ENCODE measurements at places on chromosomes 11 and 22. TPM values are rescaled to one million over a fixed set of nuclear protein-coding genes. Genes with fewer than 3 reads are reported as not detected.

DNA sequence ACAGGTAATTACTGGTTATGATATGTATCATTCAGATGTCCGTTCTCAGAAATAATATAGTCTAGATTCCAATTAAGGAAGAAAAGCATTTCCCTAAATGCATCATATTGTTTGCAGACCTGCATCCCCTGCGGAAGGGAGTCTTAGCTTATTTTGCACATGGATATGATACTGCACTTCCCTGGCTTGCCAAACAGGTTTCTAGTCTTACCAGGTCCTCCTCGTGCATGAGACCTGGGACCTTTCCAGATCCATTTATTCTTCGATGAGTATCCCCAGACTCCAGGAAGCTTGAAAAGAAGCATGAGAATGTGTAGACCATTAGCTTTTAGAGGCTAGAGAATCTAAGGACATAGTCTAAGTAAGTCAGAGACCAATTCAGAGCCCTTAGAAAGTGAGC lies 30.6 kb downstream of the CYB5R2 start:
- DNase-seq = no peak

GRCh38 chr22:46829941-46830715 lies 67.7 kb downstream of the TBC1D22A start:
- DNase-seq = peak; percentile 43

- DNase-seq = no peak
These were observed 12.0 kb upstream of the SESN3 start for GRCh38 chr11:95242845-95243605.

NRGN gene
- polyA plus RNA-seq = 5.3 TPM

CDCA5 gene
- 11.7 TPM for polyA plus RNA-seq

DNA sequence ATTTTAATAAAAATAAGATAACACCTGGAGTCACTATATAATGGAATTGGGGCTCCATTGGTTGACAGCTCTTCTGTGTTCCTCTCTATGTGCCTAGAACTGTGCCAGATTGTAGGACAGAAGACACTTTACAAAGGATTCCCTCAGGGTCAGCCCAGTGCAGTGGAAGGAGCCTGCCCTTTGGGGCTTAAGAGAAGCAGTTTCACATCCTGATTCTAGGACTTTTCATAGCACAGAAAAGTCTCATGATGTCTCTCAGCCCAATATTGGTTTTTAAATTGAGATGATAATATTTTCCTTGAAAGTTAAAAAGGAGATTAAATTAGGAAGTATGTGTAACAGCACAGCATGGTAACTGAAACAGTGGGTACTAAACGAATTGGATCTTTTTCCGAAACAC lies 7.1 kb downstream of the PLAAT4 start:
- no peak for DNase-seq

- no peak for DNase-seq
These were observed 24.1 kb downstream of the DGCR2 start for GRCh38 chr22:19098157-19098556.

All from hindlimb muscle (tissue), 1 donor.